ENCODE measurements at places on chromosomes 12 and 14.

GRCh38 chr12:71541583-71541982, 102.0 kb downstream of the LGR5 start:
- DNase-seq, result no peak

GRCh38 chr12:78442454-78442801, 422.1 kb upstream of the SYT1 start:
- no peak for DNase-seq

DNA sequence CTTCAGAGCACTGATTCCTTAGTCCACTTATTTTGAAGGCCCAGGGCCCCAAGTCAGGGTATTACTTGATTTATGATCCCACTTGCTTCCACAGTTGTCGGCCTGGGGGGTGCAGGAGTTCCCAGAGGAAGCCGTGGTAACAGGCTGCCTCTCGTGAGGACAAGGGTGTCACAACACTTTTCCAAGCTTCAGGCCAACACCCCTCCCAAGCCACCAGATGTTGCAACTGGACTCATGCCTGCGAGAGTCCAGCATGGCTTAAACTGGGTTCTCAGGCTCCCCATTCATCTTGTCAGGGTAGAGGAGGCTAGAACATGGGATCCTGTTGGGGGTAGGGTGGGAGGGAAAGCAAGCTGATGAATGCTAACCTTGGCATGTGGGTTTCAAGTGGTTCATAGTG, 56.1 kb downstream of the BMP4 start:
- DNase-seq, result peak; percentile 35

DNA sequence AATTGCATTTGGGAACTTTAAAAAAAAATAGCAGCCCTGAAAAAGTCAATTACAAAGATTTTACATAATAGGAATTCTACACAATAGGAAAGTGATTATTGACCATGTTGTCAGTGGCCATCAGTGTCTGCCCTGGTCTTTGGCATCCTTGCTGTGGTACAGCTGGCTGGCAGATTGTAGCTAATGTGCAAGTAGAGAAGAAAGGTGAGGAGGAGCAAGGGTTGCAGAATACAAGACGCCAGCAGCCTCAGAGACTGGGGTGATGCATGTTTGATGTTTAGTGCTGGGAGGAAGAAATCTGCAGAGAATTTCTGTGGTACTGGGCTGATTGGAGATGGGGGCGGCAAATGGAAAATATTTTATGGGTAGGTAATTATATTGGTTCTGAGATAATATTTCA, 322.9 kb downstream of the TMEM117 start:
- no peak for DNase-seq

DNA sequence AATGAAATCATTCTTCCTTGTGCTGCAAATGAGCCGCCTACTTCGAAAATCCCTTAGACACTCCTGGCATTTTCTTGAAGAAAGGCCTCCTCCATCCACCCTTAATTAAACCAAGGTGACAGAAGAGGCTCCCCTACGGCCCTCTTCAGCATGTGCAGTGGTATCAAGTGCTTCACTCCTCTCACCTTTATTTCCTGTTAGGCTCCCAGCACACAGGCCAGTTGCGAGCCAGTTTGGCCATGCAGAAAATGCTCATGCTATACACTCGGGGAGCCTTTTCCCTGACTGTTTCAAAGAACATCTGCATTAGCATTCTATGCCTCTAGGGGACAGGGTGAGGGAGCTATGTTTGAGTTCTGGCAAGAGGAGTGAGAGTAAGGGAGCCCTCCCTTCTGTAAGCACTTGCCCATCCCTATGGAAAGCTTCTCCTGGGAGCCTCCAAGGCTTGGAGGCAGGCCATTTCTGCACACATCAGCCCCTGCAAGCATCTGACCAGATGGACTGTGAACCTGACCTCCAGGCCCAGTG, 291.5 kb downstream of the RPS29 start:
- no peak for DNase-seq

GRCh38 chr14:100776681-100777365, 49.1 kb upstream of the MEG3 start:
- no peak for DNase-seq

GRCh38 chr14:71557351-71557750, 374.9 kb upstream of the RGS6 start:
- no peak for DNase-seq

DNA sequence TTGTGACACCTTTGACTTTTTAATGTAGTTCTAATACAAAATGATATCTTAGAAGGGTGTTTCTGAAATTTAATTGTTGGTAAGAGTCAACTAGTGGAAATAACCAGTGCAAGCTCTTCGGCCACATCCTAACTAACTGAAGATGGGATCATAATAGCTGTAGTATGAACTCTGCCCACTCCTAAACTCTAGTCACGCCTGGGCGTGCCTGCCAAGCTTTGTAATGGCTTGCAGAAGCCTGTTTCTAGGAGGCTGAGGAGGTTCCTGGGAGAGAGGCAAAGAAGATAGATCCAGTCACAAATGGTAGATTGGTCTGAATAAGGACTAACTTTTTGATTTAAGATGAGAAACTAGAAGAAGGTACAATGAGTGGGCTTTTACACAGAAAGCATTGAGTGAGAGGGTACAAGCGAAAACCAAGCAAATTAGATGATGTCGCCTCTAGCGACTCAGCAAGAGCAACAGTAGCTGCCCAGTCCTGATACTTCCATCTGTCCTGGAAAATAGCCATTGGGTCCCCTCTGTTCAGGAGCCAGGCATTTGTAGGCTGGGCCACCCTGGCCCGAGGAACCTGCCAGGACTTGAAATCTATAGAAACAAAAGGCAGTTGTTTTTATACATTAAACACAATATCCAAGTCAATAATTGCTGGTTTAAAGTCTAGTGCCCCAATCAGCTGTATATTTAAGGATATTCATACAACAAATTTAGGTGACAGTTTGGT, 148.8 kb downstream of the SLC38A4 start:
- DNase-seq, result no peak

GRCh38 chr14:85382341-85382740, 147.6 kb upstream of the FLRT2 start:
- no peak for DNase-seq

- DNase-seq, result no peak
These were observed 33.0 kb upstream of the TSPAN9 start for GRCh38 chr12:3044141-3044630.

DNA sequence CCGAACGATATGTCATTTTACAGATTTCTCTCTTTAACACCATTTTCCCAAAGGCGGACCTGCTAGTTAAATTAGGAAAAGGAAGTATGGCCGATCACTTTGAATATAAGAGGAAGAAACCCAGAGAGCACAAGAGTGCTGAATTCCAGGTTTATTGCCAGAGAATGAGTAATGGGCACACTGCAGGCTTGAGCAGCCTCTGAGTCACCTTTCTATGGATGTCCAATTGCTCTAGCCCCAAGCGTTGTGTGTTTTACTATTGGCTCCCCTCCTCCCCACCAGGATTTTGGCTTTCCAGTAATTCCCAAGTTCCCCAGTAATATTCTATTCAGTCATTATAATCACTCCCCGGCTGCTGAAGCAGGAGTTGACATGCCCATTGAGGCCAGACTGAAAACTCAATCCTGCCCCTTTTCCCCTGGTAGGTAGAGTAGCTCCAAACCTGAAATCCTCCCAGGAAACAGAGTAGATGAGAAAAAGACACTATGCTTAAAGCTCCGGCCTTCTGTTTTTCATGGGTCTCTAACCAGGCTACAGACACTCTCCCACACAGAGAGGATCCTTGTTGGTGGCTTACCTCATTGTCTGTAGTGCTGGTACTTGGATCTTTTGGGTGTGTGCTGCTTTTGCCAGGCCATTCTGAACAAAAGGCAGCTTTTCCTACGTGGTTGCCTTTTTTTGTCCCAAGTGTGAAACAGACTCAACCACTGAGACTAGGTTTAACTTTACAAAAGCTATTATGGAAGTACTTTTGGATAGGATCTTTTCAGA, 704.3 kb upstream of the FLRT2 start:
- no peak for DNase-seq

DNA sequence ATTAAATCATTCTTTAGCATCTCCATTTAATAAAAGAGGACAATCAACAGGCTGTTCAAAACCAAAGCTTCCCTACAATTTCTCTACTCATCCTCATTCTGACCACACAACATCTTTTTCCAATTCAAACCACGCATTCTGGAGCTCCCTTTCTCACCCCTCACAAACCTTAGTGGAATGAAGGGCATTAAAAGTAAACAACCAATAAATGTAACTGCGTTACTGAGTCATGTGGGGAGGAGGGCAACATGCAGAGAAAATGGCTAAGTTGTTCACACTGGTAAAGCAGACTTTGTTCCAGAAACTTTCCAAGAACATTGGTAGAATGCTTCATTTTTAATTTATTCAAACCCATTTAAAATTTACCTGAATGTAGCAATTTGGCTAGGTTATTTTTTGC, 19.6 kb downstream of the SOX5 start:
- no peak for DNase-seq

- no peak for DNase-seq
These were observed 15.1 kb upstream of the SYNDIG1L start for GRCh38 chr14:74441113-74441512.

DNA sequence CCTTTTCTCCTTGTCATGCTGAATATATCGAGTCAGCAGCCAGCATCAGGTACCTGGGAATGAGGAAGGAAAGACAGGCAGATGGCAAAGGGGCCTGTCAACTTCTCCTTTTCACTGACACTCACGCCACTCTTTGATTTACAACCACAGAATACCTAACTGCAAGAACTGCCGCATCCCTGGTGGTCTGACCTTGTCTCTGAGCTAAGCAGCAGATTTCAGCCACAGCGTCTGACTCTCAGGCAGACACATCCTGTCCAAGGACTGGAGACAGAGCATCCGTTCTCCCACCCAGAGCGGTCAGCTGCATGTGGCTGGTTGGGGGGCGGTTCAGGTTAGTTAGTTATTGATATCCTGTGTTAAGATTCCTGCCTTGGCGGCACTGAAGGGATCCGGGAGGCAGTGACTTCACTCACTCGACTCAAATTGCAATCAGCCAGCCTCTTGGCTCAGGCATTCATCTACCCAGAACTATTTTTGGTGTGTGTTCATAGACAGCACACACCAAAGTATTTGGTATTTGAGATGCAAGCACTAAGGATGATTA, 11.2 kb upstream of the MAP1LC3B2 start:
- no peak for DNase-seq

DNA sequence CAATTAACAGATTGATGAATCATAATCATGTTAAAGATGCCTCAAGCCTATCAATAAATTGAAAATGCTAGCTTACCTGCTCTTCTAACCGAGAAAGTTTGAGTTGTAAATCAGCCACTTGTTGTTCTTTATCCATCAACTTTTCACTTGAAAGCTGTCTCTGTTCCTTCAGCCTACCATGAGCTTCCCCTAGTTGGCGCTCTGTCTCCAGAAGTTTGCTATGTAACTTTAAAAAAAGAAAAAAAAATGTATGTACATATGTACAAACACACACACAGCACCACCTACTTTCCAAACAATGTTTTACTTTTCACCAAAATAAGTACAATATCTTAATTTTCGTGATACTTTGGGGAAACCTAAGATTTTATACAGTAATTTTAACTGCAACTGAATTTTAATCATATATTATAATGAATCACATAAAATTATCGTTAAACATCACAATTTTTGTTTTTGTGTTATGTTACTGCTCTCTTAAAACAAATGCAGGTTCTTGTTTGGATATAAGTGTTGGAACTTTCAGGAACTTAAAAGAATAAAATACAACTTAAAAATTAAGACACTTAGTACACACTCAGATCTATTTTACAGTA, 101.2 kb downstream of the EEA1 start:
- peak; percentile 74 for DNase-seq

DNA sequence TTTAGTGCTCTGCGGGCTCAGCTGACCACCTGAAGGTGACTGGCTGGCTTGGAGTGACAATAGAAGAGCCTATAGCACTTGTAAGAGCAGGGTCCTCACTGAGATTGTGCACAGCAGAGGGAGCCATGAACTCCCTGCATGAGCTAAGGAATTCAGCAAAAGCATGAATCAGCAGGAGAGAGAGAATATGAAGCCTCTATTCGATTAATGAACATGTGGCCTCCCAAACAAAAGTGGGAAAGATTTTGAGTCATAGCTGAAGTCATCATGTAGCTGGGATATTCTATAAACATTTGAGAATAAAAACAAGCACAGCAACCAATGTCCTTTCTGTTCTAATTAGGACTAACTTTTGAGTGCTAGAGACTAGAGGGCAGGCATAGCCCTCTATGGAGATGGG, 626.6 kb downstream of the DIO2 start:
- no peak for DNase-seq

GRCh38 chr14:81400852-81401251, 728 bp upstream of the STON2 start:
- no peak for DNase-seq

GRCh38 chr12:82756303-82756702, 69.6 kb downstream of the TMTC2 start:
- no peak for DNase-seq

- DNase-seq, result no peak
These were observed 1094.1 kb upstream of the TMEM132C start for GRCh38 chr12:127172861-127173260.

DNA sequence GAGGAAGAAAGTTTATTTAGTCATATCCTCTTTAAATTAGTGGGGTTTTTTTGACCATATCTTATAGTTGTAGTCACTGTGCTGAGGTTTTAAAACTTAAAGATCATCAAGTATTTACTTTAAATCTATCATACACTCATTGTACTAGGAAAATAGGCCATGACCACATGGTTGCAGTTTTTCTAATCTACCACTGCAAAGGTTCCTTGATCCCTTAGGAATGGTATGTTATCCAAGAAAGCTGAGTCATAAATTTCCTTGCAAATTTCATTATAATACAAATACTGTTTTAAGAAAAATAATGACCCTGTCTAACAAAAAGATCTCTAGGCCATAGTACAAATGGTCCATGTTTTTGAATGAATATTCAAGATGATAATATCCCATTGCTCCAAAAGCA, 74.7 kb downstream of the DBX2 start:
- DNase-seq, result no peak

- no peak for DNase-seq
These were observed 2.7 kb downstream of the PCNX4 start for GRCh38 chr14:60094306-60094897.

- DNase-seq, result no peak
These were observed 39.2 kb upstream of the KRR1 start for GRCh38 chr12:75550401-75551240.

- no peak for DNase-seq
These were observed 324.2 kb downstream of the AEBP2 start for GRCh38 chr12:19763488-19763887.

- DNase-seq, result no peak
These were observed 264.0 kb upstream of the GRIP1 start for GRCh38 chr12:66942741-66943465.
